Amniotic stem cell (primary cell): ENCODE measurements at places on chromosomes 3 and 15.

- no peak for DNase-seq
Observed at GRCh38 chr3:50296721-50297383, 2.4 kb downstream of the HYAL3 start.

GRCh38 chr3:51394541-51394940, 3.5 kb downstream of the RBM15B start:
- DNase-seq = no peak

DNA sequence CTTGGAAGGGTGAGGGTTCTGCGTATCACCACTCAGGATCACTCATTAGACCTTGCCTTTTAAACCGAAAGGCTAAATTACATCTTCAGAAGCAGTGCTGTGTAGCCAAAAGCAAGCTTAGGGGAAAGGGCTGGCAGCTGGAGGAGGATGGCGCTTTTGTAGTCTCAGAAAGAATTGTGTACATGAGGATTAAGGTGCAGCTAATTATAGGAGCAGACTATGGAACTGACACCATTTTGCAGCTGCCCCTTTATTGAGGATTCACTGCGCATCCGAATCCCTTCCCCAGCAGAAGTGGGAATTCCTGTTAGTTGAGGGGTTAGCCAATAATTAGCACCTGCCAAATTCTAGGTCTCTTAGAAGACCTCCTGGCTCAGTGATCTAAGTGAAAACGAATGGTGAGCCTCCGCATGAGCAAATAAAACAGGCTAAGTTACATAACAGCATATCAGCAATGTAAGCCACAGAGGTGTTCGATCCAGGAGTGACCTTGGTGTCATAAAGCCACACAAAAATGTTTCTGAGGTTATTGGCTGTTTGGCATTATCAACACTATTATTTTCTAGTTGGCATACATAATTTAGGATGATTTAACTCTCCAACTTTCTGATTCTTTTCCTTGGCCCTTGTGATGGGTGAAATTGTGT, 42.6 kb upstream of the SEMA6D start:
- DNase-seq = no peak

- DNase-seq = no peak
Observed at GRCh38 chr3:280681-281080, 84.1 kb downstream of the CHL1 start.

- no peak for DNase-seq
Observed at GRCh38 chr3:26703519-26703918, 80.9 kb downstream of the LRRC3B start.

GRCh38 chr3:195106418-195106906, 164.5 kb downstream of the XXYLT1 start:
- peak; percentile 21 for DNase-seq

DNA sequence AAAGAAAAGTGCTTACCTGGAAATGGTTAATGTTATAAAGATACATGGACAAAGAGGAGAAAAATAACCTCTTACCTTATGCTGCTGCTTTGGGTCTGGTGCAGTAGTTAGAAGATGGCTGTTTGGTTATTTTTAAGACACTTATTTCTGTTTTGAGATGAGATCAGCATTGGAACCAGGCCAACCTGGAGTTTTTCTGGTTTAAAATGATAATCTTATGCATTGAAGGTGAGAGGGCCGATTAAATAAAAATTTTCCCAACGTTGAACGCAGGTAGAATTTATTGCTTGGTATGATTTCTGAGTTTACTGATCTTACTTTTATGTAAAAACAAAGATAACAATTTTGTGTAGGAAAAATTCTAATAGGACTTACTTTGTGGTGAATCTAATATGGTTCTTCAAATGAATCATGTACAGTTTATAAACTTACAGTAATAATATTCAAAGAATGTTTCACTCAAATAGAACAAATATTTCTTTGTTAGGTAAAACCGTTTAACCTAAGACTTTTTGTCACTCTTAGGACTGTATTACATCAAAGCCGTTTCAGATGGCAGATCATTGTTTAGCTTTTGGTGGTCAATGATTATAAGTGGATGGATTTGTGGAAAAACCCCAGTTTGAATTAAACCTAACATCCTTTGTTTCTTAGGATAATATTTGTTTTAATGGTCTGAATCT, 14.9 kb downstream of the UBE2E2 start:
- no peak for DNase-seq

DNA sequence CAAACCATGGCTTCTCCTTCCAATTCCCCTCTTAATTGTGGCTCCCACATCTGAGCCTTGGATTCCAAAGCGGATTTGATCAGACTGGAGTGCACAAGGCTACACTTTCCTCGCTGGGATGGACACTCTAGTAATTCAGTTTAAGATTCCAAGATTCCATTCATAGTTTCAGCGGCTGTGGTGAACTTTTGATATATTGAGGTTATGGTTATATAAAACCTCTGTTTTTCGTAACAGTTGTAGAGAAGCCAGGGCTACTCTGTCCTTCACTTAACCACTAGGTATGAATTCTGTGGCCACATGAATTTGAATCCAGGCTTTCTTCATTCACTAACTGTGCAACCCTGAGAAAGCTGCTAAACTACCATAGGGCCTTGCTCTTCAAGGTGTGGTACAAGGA, 67.9 kb upstream of the KY start:
- no peak for DNase-seq

DNA sequence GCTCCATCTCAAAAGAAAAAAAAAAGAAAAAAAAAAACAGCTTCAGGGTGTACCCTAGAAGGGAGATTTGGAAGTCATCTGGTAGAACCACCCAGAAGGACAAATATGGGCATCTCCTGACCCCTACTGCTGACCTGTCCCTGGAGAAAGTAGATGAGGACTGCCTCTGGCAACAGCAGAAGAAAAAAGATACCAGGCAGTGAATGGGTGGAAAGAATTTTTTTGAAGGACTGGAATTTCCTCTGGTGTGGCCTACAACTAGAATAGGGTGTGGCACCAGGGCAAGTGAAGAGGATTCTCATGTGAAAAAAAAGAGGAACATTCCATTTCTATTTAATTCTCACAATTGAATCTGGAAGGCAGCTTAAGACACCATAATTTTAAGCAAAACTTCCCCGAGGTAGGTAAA, 3.1 kb downstream of the ANXA2 start:
- DNase-seq = no peak

DNA sequence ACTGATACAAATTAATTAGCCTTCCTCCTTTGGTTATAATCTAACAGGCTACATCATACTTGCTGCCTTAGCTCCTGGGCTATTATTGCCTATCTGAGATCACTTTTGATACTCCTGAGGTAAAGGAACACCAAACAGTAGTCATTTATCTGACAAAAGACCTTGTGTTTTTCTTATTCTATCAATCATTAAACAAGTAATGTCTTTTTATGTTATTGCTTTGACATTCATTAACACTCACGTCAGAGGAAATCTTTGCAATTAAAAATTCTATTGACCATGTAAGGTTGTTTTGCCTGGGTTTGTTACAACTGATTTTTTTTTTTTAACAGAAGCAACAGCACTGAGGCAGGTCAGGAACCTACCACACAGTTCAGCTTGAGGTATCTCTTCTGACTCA, 366.3 kb downstream of the MECOM start:
- no peak for DNase-seq

- no peak for DNase-seq
Observed at GRCh38 chr3:130789782-130790322, 43.2 kb upstream of the PIK3R4 start.
